T-helper 2 cell treated with Interferon-gamma antibody and Interleukin-4, amounts not matched to agents 5 μg/mL and 100 μg/mL, for 36 hours (primary cell): ENCODE measurements at places on chromosomes 11 and 22.

DNA sequence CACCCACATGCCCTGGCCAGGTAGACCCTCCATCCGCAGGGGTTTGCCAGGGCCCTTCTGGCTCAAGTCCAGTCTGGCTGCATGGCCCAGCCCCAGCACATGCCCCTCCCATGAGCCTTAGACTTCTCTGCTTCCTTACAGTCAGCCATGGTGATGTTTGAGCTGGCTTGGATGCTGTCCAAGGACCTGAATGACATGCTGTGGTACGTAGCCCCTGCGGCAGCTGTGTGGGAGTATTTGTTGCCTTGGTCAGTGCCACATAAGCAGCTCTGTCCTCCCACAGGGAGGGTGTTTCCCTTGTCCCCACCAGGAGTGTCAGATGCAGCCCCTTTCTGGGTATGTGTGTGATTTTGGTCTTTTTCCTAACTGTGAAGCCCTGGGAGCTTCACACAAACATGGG is 17.5 kb downstream of the CDC45 start:
- DNase-seq: no peak

GRCh38 chr22:35611891-35612576 is 5.1 kb downstream of the MB start:
- peak; percentile 64 for DNase-seq

DNA sequence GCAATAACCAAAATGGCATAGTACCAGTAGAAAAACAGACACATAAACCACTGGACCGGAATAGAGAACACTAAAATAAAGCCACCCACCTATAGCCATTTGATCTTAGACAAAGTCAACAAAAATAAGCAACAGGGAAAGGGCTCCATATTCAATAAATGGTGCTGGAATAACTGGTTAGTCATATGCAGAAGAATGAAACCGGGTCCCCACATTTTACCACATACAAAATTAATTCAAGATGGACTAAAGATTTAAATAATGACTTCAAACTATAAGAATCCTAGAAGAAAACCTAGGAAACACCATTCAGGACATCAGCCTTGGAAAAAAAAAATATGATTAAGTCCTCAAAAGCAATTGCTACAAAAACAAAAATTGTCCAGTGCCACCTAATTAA is 30.1 kb upstream of the NOX4 start:
- no peak for DNase-seq

GRCh38 chr22:38452373-38453065 is 2.5 kb downstream of the KCNJ4 start:
- no peak for DNase-seq

- DNase-seq: no peak
These were observed 18.0 kb downstream of the LSP1 start for GRCh38 chr11:1870721-1871466.

GRCh38 chr11:113567097-113567496 is 91.9 kb upstream of the DRD2 start:
- no peak for DNase-seq

DNA sequence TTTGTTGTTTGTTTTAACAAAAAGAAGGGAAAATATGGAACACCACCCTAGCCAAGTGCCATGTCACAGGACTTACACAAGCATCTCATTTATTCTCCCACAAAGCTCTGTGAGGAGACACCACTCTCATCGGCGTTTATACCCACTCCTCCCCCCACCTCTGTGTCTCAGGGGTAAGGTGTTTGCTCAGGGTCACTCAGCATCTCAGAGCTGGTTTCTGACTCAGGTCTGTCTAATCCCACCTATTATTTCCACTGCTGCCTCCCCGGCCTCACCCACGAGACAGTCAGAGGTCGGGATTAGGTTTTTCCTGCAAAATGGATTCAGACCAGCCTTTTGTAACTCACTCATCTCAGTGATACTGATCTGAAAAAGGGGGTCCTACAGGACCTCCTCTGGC is 786.0 kb downstream of the OPCML start:
- no peak for DNase-seq

DNA sequence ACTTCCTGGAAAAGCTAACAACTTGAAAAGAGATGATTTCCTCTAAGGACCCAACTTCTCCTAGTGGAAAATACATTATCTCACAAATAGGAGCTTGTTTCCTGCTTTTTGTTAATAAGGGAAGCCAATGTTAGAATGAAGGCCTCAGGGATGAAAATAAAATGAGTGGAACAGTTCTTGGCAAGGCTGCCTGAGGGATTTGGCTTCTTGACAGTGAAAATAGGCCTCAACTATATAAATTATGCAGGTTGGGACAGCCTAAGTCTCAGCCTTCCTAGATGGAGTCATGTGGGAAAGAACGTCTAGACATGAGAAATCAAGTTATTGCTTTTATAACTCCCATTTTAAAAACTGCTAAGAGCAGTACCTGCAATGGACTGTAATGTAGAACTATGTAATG is 92.8 kb upstream of the FIBIN start:
- DNase-seq: no peak

DNA sequence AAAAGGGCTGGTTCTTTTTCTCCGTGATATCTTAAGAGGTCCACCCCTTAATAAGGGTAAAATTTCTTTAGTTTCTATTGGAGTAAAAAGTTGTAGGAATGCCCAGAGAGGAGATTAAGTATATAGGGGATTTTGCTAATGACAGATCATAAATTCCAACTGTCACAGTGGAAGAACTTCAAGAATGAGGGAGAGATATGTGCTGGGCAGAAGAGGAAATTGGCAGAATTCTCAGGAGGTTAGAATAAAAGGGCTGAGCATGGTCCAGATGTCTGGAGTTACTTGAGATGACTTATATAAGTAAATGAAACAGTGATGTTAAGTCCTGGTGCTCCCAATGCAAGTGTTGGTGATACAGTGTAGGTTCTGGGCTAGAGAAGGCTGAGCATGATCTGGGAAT is 417.6 kb upstream of the ARHGAP42 start:
- DNase-seq: no peak

- DNase-seq: no peak
These were observed 72.8 kb upstream of the DDI1 start for GRCh38 chr11:103963648-103964047.

DNA sequence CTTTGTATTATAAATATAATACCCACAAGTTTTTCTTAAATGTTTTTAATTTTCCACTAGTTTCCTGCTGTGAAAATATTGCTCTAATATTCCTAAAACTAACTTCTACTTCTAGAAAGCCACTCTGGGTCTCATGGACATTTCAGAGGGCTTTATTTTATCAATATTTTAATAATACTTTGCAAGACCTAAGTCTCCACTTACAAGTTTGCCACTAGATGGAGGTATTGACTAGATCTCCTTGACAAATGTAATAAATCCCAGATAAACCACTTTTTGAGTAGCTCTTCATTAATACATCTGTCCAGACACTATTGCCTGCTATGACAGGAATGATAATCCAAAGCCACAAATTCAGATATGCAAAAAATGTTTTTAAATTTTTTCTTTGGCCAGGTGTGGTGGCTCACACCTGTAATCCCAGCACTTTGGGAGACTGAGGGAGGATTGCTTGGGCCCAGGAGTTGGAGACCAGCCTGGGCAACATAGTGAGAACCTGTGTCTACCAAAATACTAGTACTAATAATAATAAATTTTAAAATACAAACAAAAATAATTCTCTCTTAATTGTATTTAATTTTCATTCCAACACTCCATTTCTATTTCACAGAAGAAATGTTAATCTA is 3.5 kb upstream of the ACAT1 start:
- no peak for DNase-seq

- DNase-seq: peak; percentile 72
These were observed 603 bp downstream of the ESRRA start for GRCh38 chr11:64305691-64306562.

GRCh38 chr11:111169367-111169766 is 76.2 kb upstream of the POU2AF2 start:
- DNase-seq: no peak

- no peak for DNase-seq
These were observed 24.7 kb upstream of the PARVB start for GRCh38 chr22:43999378-43999777.

GRCh38 chr11:11414996-11415395 is 61.9 kb upstream of the CSNK2A3 start:
- DNase-seq: no peak

DNA sequence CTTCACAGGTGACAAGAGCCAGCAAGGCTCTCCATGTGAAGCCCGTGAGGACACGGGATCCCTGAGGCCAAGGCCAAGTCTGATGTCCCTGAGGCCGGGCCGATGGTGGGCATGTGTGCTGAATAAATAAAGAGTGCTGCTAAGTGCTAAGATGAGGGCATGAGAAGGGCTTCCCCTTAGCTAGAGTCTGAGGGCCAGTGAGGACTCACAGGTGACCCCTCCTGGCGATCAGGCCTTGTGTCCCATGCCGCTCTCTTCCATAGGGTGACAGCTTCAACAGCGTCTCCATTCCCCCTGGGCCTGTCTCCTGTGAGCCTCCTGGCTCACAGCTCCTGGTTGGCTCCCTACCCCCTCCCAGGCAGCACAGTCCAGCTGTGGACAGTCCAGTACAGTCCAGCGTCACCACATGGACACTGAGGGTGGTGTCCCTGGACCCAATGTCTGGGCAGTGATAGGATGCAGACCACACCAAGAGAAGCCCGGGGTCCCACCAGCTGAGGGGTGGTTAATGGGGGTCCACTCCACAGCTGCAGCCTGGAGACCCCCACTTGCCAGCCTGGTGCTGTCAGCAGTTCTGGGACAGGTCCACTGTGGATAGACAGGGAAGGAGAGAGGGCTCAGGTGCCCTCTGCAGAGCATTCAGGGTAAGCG is 1033.2 kb downstream of the TBC1D22A start:
- no peak for DNase-seq

- DNase-seq: no peak
These were observed 119.7 kb upstream of the BID start for GRCh38 chr22:17893900-17894535.

DNA sequence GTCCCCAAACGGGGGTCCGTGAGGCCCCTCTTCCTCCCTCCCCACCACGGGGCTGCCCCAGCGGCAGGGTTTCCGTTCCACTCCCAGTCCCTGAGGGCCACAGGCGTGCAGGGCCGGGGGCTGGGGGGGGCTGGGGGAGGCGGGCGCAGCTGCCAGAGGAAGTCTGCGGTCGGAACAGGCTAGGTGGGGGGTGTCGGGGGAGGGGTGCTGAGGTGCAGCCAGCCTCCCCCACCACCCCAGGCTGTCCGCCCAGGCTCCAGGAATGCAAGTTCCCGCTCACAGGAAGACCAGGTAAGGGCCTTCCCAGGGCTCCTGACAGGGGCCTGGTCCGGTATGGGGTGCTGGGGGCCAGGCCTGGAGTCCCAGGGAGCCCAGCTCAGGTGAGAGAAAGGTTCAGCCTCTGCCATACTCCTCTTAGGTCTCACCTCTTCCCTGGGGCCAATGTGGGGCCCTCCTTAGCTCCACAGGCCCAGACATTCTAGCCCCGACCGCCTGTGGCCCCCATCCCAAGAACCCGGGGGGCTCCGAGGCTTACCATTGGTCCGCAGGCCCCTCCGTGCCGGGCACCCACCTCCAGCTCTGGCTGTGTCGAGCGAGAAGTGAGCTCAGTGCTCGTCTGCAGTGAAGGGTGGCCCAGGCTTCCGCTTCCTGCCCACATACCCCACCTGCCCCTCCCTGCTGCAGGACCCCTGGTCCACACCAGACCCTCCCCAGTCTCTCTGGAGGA is at the start of gene PTPRCAP:
Gene PTPRCAP, minus strand, starts transcription at position 601 of the 727 bp plus-strand sequence. Its CDS starts 63 bp downstream, at position 538.
- peak; percentile 64 for DNase-seq

GRCh38 chr11:1554981-1555712 is 16.9 kb downstream of the DUSP8 start:
- no peak for DNase-seq

- no peak for DNase-seq
These were observed 217.6 kb upstream of the CARD18 start for GRCh38 chr11:105357146-105357545.

GRCh38 chr11:69390561-69390960 is 90.9 kb upstream of the LINC01488 start:
- no peak for DNase-seq

GRCh38 chr22:28413612-28414399 is 265.8 kb downstream of the TTC28 start:
- DNase-seq: no peak

GRCh38 chr11:95556342-95557163 is 233.0 kb downstream of the FAM76B start:
- peak; percentile 66 for DNase-seq

- no peak for DNase-seq
These were observed 4.6 kb downstream of the ST3GAL4 start for GRCh38 chr11:126360049-126360446.

DNA sequence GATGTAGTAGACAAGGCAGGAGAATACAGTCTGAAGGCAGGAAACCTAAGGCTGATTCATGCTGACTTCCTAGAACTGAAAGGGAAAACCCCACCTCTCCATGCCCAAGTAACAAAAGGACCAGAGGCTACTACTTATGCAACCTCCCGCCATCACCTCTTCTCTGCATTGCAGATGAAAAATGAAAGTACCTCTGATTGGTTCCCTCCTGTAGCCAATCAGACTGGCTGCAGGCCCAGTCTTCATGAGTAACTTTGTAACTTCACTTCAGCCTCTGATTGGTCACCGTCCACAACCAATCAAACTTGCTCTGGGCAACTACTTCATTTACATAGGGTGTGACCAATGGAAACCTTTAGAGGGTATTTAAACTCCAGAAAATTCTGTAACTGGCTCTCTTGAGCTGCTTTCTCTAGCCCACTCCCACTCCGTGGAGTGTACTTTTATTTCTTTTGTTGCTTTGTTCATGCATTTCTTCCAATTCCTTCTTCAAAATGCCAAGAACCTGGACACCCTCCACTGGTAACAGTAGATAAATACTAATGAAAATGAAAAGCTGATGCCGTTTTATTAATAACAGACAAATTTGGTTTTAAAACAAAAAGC is 5.2 kb upstream of the MAP6 start:
- DNase-seq: peak; percentile 53

DNA sequence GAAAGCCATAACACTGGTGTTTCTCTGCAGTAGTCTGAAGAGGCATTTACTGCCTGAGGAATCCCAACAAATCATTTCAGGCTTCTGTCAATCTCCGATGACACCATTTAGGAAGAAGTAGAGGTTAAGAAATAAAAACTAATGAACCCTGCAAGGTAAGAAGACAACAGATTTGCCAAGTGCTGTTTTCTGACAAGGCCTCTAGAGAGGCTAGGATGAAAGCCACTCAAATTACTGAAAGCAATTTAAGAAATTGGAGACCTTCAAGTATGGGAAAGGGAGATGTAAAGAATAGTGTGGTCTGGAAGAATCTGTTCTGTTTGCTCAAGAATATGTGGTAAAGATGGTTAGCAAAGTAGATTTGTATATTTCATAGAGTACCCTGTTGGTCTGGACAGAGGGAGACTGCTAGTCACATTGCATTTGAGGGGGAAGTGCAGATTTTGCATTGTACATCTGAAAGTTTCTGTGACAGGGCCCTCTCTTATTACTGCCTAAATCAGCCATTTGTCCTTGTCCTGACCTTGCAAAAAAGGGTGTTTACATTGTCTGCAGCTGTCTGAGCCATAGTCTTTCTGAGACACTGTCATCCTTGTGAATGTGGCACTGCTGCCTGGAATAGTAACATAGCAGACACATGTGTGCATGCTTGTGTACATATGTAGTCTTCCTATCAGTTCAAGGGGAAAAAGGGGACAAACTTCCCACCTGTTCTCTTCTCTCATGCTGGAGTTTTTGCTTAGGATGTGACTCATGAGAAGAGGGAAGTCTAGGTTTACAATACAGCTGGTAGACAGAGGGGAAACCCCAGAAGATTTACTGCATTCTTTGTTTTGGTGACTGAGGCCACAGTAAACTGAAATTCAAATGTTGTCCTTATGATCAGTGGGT is 640.2 kb upstream of the KIRREL3 start:
- DNase-seq: no peak
